Effector memory CD4-positive, alpha-beta T cell (primary cell): ENCODE measurements at places on chromosomes 2 and 18.

GRCh38 chr2:152600697-152601096 is 116.6 kb downstream of the PRPF40A start:
- no peak for DNase-seq

DNA sequence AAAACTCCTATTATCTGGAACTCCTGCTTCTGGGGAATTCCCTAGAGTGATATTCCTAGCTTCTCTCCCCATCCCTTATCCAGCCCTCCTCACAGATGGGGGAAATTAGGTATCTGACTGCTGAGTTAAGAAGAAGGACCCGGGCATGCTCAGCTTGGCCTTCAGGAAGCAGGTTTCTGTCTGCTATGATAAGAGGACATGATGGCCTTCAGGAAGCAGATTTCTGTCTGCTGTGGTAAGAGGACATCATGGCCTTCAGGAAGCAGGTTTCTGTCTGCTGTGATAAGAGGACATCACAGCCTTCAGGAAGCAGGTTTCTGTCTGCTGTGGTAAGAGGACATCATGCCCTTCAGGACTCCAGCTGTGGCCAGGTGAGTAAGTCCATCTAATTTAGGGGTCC is 65.2 kb downstream of the PLEKHM3 start:
- DNase-seq, result no peak

DNA sequence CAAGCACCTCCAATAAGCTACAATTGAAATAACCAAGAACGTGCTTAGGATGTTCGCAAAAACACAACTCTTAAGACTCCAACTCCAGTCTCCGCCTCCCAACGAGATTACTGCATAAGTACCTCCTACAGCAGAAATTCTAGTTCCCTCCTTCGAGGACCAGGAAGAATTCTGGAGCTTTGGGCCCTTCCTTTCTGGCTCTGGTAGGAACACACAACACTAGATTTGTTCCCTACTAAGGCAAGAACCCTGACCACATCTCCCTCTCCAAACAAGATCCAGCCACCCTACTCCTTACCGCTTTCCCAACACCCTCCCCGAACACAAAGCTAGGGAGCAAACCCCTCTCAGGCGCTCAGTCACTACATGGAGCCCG is 721 bp downstream of the ADAM17 start:
- DNase-seq, result no peak

DNA sequence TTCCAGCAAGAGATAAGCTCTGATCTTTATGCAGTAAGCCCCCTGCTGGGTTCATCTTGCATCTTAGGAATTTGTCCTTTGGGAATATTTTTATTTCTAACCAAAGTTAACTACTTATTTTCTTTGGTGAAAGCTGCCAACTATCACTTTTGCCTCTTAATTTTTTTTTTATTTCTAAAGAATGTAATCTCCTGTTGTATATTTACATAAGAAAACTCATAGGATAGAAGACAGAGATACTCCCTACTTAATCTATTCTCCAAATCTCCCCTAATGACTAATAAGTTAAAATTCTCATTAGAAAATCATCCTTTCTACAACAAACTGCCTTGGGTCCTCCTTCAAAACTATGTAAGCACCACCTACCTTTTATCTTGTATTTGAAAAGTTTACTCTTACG is 612.2 kb upstream of the SLC39A10 start:
- no peak for DNase-seq

- DNase-seq, result no peak
Measured at GRCh38 chr2:3777966-3778365, 74.6 kb downstream of the DCDC2C start.

DNA sequence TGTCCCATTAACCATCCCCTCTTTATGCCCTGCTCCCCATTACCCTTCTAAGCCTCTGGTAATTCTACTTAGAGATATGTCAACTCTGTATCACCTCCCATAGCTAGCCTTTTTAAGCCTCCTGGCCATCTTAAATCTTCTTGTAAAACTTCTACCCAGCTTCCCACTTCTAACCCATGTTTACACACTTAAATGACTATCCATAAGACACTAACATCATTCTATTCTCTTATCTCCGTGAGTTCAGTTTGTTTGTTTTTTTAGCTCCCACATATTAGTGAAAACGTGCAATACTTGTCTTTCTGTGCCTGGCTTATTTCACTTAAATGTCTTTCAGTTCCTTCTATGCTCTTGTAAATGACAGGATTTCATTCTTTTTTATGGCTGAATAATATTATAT is 42.4 kb downstream of the RAB3GAP1 start:
- DNase-seq, result no peak

DNA sequence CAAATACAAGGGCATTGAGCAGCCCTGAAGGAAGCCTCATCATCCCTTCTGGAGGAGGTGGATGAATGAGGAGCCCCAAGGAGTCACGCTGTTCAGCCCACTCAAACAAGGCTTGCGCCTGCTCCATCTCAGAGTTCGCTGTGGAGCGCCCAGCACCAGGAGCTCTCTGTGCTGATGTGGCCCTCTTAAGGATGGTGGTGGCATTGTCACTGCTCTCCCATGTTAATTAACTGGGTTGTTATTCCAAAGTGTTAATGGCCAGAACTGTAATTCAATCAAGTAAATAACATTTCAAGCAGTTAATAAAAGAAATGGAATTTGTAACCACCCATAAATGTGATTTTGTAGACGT is 726.0 kb upstream of the RAB6C start:
- DNase-seq, result no peak

- no peak for DNase-seq
Measured at GRCh38 chr18:8717011-8717770, 11.8 kb downstream of the MTCL1 start.

DNA sequence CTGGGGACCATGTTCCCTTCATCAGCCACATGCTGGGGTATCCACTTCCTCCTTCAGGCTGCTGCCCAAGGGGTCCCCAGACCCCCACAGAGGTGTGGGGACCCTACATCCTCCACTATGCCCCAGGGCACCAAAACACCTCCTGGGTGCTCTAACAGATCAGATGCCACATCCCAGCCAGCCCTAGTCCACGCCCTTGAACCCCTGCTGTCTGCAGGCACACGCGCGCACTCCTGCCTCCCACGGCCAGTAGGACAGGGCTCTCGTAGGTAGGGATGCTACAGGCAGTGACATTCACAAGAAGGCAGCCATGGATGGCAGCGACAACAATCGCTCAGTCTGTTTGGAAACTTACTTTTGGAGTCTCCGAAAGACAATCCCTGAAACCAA is 3.0 kb upstream of the GPC1 start:
- DNase-seq, result no peak

DNA sequence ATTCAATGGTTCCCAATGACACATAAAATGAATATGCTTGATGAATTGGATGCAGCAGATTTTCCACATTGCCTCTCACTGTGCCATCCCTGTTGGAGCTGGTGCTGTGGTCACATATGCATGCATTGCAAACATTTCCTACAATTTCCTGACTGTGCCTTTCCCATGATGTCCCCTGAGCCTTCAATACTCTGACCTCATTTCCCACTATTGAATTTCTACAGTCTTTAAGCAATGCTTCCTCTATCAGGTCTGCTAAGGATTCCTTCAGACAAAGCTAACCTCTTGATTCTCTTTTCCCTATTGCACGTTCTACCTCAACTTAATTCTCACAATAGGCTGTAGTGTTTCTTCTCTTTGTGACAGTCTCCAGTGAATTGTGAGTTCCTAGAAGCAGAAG is 342.5 kb upstream of the CRIM1 start:
- no peak for DNase-seq

- DNase-seq, result no peak
Measured at GRCh38 chr18:71336576-71337210, 1047.8 kb downstream of the SOCS6 start.

DNA sequence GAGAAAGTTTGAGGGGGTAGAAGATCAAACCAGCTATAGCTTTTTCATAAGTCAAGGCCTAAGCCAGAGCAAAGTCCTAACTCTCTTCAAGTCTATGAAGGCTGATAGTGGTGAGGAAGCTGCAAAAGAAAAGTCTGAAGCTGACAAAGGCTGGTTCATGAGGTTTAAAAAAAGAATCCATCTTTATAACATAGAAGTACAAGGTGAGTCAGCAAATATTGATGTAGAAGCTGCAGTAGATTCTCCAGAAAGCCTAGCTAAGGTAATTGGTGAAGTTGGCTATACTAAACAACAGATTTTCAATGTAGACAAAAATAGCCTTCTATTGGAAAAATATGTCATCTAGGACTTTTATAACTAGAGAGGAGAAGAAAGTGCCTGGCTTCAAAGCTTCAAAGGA is 141.4 kb upstream of the ZNF521 start:
- DNase-seq, result no peak

DNA sequence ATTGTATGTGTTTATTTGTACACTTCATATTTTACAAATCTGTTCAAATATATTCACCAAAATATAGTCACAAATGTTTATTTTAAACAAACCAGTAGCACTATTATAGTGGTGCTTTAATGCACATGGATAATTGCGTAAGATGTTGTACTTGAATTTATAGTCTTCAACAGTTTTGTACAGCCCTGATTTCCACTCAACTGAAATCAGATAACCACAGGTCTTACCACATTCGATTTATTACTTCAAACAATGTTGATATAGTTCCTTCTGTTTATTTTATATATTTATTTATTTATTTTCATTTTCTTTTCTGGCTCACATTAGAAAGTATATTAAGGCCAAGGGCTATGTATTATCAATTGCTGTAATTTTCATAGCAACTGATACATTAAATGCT is 99.4 kb upstream of the ZNF804A start:
- no peak for DNase-seq

- no peak for DNase-seq
Measured at GRCh38 chr2:103819599-103819998, 1034.3 kb upstream of the POU3F3 start.

DNA sequence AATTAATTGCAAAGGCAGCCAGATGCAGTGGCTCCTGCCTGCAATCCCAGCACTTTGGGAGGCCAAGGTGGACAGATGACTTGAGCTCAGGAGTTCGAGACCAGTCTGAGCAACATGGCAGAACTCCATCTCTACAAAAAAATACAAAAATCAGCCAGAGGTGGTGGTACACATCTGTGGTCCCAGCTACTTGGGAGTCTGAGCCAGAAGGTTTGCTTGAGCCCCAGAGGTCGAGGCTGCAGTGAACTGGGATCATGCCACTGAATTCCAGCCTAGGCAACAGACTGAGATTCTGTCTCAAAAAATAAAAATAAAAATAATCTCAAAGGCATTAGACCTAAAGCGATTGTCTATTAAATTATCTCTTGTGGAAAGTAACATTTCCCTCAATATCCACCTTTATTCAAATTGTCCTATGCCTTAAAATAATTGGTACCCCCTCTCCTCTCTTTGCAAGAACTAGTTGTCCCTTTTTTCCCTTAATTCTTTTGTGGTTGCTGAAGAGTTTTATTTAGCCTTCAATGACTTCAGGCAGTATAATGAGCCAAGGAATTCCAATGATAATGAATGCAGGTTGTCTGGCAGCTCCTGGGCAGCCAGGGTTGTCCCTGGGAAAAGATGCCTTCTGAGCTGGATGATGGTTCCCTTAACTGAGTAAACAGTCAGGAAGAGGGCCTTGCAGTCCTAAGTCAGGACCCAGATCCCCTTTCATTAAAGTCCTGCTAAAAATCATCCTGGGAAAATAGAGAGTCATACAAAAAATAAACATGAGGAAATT is 32.2 kb downstream of the GPR75 start:
- DNase-seq, result no peak

GRCh38 chr2:64655018-64655664 is 1.4 kb upstream of the SERTAD2 start:
- no peak for DNase-seq

GRCh38 chr2:190409616-190410015 is 1.5 kb downstream of the MFSD6 start:
- DNase-seq, result no peak

DNA sequence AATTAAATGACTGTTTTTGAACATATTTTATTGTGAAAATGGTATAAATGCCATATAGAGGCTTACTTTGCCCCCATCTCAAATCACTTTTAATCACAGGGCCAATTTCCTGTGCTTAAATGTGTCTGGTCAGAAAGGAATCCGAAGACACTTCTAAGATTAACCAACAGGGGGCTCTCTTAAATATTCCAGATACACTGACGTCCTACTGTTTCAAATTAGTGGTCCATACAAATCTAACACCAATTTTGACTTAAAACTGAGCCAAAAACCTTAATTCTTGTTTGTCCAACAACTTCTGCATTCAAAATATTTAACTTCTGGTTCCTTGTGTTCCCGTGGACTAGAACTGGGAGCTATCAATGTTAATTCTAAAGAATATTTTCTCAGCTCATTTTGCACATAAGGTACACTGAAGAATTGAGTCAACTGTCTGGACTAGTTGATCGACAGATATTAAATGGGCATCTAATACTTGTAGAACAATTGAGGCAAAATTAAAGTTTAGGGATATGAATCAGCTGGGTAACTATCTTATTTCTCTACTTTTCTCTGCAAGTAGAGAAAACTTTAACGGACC is 557.5 kb downstream of the ARHGAP15 start:
- DNase-seq, result no peak
